NB4 (cell line): ENCODE measurements at places on chromosomes 4 and X.

DNA sequence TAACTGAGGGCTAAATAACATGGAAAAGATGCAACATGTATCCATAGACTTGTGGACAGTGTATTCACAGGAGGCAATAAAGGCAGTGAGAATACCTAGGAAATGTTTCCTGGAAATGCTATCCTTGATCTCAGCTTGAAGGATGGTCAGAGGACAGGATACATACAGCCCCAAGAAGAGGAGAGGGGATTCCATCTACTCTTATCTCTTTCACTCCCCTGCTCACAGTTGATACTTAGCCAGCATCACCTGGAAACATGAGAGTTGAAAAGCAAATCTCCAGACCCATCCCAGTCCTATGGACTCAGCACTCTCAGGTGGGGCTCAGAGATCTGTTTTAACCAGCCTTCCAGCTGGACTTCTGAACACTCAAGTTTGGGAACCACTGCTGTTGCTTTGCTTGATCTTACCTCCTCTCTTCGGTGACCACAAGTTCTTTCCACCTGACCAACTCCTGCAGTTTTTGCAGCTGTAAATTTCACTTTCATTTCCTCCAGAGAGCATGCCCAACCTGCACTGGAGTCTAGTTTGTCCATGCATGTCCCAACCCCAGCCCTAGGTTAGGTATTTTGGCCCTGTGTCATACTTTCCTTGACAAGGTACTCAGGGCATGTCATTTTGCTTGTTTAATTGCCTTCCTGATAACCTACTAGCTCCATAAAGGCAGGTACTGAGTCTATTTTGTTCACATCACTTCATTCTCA lies 10.4 kb downstream of the RELL1 start:
- DNase-seq = no peak

- DNase-seq = no peak
These were observed 19.9 kb upstream of the KIAA1210 start for GRCh38 chrX:119147486-119147885.

DNA sequence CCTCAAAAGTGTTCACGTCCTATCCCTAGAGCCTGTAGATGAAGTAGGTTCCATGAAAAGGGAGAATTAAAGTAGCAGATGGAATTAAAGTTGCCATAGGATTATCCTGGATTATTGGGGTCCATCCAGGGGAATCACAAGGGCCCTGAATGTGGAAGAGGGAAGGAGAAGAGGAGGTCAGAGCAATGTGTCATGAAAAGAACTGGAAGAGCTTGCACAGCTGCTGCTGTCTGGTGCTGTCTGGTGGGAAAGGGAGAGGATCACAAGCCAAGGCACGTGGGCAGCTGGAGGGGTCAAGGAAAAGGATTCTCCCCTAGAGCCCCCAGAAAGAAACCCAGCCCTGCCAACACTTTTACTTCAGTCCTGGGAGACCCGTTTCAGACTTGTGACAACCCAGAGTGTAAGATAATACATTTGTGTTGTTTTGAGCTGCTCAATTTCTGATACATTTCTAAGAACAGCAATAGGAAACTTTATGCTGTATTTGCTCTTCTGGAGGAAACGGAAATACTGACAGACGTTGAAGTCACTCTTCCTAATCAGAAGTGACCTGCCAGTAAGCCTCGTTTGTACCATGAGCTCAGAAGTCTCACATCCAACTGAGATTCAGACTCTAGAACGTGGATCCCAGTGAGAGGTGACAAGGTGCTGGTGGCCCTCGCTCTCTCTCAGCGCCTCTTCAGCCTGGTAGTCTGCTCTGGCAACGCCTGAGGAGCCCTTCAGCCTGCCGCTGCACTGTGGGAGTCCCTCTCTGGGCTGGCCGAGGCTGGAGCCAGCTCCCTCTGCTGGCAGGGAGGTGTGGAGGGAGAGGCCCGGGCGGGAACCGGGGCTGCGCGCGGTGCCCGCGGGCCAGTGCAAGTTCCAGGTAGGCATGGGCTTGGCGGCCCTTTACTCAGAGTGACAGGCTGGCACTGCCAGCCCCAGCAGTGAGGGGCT lies 34.7 kb upstream of the ENPP6 start:
- DNase-seq = no peak

DNA sequence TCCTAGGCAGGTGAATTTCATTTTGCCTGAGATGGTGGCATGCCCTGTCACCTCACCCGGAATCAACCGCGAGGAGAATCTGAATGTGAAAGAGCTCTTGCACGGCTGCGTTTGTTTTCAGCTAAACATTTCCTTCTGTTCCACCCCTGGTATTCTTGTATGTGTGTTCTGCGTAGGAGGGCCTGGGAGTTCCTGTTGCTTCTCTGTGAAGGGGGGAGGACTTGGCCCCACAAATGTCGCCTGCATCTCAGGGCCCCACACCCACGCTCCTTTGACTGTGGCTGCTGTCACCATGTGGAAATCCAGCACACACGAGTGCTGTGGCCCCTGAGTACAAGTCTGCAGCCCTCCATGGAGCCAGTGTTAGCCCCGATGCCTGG lies 45.8 kb upstream of the CLCN4 start:
- DNase-seq = peak; percentile 28

DNA sequence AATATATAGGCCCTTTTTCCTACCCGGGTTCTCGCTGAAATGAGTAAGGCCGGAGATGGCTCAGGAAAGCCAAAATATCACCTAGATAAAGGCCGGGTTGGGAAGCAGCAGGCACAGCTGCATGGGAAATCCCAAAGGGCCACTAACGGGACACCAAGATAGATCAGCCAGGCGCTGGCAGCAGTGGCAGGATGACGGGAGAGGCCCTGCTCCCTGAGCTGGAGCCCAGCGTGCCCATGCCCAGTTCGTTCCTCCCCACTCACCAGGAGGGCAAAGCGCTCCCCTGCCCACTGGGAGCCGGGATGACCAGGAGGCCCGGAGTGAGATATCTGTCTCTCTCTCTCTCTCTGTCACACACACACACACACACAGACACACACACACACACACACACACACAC lies 109.8 kb downstream of the DCTD start:
- no peak for DNase-seq

GRCh38 chr4:147310312-147310711 lies 170.6 kb upstream of the EDNRA start:
- no peak for DNase-seq

- peak; percentile 6 for DNase-seq
These were observed 26.7 kb downstream of the SH3RF1 start for GRCh38 chr4:169243825-169244609.

DNA sequence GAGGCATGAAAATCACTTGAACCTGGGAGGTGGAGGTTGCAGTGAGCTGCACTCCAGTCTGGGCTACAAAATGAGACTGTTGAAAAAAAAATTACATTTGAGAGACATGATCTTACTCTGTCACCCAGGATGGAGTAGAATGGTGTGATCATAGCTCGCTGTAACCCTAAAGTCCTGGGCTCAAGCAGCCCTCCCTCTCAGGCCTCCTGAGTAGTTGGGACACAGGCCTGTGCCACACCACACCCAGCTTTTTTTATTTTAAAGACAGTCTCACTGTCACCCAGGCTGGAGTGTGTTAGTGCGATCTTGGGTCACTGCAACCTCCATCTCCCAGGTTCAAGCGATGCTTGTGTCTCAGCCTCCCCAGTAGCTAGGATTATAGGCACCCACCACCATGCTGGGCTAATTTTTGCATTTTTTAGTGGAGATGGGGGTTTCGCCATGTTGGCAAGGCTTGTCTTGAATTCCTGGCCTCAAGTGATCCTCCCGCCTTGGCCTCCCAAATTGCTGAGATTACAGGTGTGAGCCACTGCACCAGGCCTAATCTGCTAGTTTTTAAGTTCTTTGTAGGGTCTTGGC lies 6.1 kb downstream of the RPS3A start:
- DNase-seq = no peak

DNA sequence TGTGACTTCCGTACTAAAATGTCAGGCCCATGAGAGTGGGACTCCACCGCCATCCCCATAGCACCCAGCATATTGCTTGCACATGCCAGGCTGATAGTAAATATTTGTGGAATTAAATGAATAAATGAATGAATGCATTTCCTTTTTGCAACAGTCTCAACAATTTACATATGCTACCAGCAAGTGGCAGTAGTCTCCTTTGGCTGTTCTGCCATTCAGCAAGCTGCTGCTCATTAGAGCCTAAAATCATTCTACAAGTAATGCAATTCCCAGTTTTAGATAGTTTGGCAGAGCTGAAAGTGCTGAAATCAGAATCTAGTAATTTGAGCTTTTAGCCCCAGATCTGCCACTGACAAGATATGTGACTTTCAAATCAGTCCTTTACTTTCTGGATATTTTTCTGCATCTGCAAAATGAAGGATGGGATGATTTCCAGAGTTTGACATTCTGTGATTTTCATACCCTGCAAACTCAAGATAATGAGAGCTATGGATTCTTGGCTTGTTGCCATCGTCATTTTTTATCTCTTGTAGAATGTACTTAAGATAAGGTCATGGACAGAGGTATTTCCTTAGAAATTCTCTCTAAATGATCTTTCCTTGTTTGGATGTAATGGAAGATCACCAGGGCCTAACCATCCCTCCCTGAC lies 35.7 kb upstream of the INTS6L start:
- peak; percentile 59 for DNase-seq

- no peak for DNase-seq
These were observed 69.0 kb downstream of the PARM1 start for GRCh38 chr4:75001871-75002270.

DNA sequence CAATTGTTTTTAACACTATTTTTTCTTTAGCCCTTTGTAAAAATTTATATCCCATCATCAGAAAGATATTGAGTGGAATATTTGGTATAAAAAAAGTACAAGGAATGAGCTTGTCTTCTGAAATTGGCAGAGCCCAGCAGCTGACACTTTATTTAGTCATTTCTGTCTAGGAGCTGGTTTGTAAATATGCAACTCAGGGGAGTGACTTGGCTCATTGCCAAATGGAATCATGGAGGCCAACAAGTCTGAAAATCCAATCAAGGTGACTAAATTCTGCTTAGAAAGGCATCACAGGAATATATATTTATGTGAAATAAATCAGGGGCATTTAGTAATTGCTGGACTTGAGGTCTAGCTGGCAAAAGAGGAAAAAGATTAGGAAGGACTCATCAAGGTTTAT lies 74.4 kb downstream of the OTC start:
- peak; percentile 15 for DNase-seq

- DNase-seq = no peak
These were observed 765 bp upstream of the DGKK start for GRCh38 chrX:50471390-50471789.

DNA sequence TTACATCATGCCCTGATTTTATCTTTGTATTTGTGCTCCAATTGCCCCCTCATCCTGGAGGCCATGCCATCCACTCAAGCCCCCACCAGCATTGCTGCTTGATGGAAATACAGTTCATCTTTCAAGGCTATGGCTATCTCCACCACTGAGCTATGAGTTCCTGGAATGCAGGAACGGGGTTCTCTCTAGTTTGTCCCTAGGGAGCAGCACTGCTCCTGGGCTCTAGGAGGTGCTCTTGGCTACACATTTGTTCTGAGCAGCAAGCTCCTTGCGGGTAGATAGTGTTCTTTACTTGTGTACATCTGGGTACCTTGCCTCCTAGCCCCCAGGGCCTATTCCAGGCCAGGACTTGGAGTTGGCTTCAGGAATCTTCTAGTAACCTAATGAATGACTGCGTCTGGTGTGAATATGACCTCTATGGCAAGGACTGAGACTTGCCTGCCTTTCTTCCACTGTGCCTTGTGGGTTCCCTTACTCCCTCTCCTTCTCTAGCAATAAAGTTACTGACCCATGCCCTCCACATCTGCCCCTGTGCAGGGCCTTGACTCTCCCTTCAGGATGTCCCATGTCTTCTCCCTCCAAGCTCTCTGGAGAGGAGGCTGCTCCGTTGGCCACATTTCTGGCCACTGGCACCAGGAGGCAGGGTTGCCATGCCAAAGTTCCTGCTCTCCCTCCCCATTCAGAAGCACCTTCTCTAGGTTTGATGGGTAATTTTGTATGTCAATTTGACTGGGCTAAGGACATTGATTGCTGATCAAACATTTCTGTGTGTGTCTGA lies 7.6 kb downstream of the CITED1 start:
- DNase-seq = peak; percentile 71

DNA sequence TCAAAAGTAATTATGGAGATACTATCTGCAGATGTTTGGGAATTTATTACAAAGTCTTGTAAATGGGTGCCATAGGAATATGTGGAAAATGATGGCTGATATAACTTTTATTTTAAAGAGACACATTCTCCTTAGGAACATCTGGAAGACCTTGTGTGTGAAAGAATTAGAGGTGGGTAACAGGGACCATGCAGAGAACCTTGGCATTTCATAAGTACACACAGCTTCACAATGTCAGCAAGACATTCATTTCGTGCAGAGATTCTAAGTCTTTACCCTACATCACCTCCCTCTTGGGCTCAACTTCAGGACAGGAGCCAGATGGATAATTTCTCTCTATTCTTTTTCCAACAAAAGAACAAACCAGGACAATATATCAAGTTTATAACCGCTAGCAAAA lies 458.1 kb upstream of the INTU start:
- DNase-seq = no peak

DNA sequence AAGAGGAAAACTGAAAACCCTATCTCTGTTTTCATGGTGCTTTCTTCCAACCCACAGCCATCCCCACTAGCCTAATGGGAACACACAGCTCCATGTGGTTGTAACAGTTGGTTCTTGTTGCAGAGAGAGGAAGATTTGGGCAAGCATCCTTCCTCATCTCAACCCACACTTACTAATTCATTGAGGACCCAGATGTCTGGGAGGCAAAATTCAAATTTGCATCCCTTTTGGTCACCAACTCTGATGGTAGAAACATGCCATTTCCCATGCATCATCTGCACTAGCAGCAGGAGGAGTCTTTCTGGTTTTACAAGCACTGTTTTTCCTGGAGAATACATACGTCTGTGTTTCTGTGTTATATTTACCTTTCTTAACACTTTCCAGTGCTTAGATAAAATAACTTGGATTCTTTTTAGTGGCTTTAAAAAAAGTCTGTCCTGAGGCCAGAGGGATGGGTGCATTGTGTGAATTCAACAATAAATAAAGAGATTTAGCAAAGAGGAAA lies 301.0 kb downstream of the KCTD8 start:
- DNase-seq = no peak

- DNase-seq = peak; percentile 77
These were observed 165.3 kb downstream of the BTC start for GRCh38 chr4:74628852-74629620.

GRCh38 chr4:158913766-158914165 lies 144.9 kb downstream of the FNIP2 start:
- no peak for DNase-seq

DNA sequence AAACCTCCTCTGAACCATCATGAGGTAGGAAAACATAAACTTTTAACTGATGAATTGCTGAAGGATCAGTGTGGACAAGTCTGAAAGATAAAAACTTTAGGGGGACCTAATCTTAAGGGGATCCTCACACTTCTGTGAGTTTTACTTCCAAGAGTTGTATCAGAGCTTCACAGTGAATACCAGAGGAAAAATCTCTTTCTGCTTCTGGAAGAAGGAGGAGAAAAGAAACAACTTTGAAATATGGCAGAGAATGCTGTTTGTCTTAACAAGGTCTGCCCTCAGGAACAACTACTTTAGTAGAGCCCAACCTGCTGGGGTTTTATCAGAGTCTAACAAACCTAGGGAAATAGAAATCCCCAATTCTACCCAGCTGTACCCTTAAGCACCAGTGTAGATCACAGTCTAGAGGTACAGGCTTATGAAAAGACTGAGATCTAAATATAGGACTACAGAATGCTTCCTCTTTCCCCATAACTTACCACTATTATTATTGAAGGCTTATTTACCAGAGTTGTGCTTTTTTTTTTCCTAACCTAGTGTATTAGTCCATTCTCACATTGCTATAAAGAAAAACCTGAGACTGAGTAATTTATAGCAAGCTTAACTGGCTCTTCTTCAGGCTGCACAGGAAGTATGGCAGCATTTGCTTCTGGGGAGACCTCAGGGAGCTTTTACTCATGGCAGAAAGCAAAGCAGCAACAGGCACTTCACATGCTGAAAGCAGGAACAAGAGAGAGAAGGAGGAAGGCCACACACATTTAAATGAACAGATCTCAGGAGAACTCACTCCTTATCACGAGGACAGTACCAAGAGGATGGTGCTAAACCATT lies 167.9 kb downstream of the CAMK2D start:
- DNase-seq = no peak
